ENCODE measurements at places on chromosomes 12 and 14.

GRCh38 chr12:22268973-22269372 is 65.5 kb downstream of the ST8SIA1 start:
- DNase-seq = no peak

- DNase-seq = no peak
These were observed 25.4 kb downstream of the RALGAPA1 start for GRCh38 chr14:35783699-35784098.

GRCh38 chr14:74614508-74615495 is 2.8 kb upstream of the LTBP2 start:
- no peak for DNase-seq

DNA sequence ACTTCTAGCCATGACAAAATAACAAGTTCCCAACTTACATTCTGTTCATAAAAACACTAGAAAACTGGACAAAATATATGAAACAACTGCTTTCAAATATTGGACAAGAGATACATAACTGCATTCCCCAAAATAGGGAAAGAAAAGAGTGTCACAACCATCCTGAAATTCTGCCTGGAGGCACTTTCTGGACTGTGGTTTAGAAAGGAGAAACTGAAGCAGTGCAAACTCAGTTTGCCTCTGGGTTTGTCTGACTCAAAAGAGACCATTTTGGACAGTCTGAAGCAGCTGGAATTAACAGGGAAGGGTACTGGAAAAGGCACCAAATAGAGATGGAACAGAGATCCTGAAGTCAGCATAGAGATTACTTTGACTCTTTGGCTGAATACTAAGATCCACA is 11.3 kb upstream of the SYT1 start:
- DNase-seq = no peak

DNA sequence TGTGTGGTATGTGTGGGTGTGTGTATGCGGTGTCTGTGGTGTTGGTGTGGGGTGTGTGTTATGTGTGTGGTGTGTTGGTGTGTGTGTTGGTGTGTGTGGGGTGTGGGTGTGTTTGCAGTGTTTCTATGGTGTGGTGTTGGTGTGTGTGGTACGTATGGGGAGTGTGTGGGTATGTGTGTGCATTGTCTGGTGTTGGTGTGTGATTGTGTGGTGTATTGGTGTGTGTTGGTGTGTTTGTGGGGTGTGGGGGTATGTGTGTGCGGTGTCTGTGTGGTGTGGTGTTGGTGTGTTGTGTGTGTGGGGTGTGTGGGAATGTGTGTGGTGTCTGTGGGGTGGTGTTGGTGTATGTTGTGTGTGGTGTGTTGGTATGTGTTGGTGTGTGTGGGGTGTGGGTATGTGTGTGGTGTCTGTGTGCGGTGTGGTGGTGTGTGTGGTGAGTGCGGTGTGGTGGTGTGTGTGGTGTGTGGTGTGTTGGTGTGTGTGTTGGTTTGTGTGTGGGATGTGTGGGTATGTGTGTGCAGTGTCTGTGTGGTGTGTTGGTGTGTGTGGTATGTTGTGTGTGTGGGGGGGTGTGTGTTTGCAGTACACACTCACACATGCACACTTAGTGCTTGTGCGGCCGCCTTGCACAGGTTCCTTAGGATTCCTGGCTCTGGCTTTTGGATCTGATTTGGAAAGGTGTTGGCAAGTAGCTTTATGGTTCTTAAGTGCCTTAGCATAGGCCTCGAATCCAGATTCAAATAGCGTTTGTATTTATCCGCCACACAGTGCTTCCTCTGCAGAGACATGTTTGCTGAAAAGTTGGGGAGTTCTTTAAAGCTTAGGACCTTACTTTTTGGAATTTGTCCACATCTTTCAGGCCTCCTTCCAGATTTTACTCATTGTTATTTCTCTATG is 16.4 kb downstream of the MLXIP start:
- DNase-seq = no peak

DNA sequence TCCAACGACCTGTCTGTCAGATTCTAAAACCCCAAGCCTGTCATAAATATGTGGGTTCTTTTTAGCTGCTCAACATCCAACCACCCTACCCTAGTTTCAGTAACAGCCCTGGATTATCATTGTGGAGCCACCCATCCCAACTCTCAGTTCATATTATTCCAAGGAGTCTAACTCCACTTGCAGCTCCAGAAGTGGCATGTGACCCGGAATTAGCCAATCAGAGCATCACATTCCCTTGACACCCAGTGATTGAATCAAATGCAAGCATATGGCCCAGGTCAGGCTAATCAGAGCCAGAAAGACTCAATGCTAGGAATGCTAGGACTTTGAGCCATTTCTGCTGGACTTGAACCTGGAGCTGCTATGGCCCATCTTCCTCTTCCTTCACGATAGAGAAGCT is 17.1 kb upstream of the HSP90B1 start:
- no peak for DNase-seq

DNA sequence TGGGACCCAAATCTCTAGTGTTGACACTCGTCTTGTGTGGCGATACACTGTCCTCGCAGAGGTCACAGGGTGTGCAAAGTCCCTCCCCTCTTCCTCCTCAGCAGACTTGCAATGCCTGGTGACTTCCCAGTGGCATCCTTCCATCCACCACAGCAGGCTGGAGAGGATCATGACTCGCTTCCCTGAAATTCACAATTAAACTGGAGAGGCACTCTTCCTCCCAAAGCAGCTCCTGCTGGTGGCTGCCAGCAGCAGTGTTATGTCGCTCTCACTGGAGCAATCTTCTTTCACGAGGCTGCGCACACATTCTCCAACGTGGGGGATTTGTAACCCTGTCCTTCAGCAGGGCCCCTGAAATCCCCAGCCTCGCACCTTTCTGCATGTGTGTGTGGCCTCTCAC is 145.2 kb upstream of the TMCC3 start:
- DNase-seq = no peak

GRCh38 chr12:12217018-12217359 is 49.9 kb downstream of the LRP6 start:
- no peak for DNase-seq

GRCh38 chr14:105851716-105852377 is 325.5 kb downstream of the TMEM121 start:
- peak; percentile 1 for DNase-seq

DNA sequence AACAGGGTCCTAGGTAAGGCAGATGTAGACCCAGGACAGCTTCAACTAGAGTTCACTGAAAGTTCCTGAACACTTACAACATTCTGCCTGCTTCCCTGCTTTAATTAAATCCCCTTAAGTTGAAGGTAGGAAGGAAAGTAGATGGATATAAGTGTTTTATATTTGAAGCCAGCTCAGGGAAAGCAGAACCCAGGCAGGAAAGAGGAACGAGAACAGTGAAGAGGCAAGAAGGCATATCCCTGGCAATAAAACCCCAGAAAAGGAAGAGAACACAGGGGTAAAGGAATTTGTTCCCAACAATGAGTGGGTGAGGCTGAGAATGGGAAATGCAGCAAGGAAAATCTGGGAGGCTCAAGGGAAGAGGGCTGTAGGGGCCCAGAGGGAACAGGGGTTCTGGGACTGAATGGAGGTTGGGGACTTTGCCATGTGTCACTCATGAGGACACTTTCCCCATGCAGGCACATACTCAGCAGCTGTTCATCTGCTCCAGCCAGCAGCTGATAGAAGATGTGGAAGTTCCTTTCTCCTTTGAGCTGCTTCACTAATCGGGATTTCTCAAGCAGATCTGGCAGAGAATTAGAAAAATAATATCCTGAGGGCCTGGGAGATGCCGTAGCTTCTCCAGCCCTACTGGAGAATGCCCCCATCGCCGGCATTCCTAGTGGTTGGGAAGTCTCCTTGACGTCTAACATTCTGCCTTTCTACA is 3.7 kb downstream of the MYO1A start:
- no peak for DNase-seq

- no peak for DNase-seq
These were observed 95.4 kb upstream of the ANO4 start for GRCh38 chr12:100699209-100699608.

- no peak for DNase-seq
These were observed 57.2 kb upstream of the CCND2 start for GRCh38 chr12:4216187-4216927.

- DNase-seq = no peak
These were observed 30.4 kb upstream of the KCNA5 start for GRCh38 chr12:5013266-5013730.

GRCh38 chr12:60075091-60075490 is 479.3 kb downstream of the SLC16A7 start:
- no peak for DNase-seq

GRCh38 chr14:99511421-99512109 is 30.4 kb downstream of the CCNK start:
- no peak for DNase-seq

DNA sequence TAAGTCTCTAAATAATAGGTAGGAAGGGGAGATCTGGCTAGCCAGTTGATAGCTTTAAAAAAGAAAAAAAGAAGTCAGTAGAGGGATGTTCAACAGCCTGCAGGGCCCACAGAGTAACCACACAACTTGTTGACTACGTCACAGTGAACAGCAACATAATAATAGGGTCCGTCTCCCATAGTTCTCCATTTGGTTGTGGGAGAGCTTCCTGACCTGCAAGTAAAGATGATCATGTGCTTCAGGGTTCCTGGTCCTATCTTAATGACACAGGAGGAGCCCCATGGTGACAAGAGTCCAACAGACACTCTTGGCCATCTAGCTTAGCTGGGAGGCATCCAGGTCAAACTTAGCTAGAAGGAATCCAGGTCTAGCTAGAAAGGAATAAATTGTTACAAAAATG is 36.2 kb downstream of the FGD6 start:
- DNase-seq = no peak

DNA sequence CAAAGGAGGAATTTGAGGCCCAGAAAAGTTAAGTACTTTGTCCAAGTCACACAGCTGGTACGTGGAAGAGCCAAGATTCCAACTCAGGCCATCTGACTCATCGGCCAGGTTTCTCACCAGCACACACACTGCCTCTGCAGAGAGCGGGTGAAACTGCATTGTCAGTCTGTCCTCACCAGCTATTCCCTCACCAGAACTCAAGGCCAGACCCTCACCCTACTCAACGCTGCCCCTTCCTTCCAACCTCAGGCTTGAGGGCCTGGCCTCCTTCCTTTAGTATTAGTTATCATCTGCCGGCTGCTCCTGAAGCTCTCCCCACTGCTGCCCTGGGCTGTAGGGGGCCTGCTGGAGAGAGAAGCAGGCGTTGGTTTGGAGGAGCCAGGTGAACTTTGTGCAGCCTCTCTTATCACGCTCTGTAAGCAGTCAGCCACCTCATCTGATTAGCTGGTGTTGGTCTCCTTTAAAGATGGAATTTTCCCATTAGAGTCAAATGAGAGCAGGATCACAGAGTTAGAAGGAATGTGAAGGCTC is 16.6 kb upstream of the PLEK2 start:
- DNase-seq = no peak

GRCh38 chr12:26212396-26212795 is 17.0 kb downstream of the SSPN start:
- no peak for DNase-seq

DNA sequence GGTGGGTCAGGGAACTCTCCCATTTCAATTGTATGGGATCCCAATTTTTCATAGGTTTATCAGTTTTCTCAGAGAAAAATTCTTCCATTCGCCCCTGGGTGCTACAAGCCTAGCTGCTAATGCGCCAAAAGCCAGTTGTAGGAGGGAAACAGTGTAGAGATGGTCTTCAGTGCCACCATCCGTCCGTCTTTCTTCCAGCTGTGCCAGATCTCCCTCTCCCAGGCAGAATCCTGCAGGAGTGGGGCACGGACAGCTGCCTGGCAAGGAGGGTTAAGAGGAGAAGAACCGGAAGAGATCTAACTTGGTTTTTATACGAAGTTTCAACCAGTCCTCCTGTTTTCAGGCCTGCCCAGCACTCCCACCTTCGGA is 38.9 kb upstream of the FUT8 start:
- DNase-seq = no peak

DNA sequence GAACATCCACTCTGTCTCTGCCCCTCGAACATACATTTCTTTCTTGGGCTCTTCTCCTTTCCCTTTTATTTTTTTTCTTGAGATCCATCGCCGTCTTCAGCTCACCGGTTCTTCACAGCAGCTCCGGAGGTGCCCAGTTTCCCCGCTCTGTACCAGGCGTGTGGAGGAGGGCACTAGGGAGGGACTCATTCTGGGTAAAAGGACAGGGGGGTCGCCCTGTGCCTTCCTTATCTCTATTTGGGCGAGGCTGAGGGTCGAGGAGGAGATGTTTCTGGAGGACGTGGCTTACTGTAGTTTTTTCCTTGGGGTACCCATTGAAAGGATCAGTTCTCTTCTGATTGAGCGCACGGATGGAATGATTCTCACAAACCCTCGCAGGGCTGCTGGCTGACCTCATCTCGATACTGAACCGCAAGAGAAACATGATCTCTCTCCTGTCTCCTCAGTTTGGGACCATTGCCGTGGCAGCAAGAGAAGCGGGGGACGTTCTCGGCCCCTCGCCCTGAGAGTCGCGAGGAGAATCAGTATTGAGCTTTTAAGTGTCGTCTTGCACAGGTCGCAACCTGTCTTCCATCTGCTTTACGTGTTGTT is 386 bp downstream of the LIN52 start:
- DNase-seq = no peak

DNA sequence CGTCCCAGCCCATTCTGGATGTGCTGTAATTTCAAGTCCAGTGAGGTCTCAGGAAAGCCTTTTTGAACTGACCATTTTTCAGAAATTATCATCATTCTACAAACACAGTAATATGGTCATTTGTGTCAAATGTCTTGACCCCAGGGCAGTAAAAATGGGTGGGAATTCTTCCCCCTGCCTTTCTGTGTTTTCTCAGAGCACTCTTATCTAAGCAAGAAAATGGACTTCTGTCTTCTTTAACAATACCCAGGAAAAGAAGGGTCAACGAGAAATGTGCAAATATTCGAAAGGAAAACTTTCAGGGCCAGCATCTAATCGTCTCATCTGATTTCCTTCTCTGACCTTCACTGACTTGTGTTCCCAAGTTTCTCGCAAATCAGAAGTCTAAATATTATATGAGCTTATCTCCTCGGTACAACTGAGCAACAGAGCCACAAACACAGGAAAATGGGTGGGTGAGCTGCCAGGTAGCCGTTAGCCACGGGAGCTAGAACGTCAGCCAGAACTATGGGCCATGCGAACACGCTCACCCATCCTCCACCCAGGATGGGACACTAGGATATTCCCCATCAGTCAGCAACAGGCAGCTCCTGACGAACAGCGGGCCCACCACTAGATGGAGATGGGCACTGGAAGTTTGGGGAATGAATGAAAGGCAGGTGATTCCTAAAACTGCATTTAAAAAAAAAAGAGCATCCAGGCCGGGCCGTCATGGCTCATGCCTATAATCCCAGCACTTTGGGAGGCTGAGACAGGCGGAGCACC is 57.1 kb downstream of the VWF start:
- no peak for DNase-seq

All from stimulated activated CD4-positive, alpha-beta T cell treated with anti-CD3 and anti-CD28 coated beads, Interleukin-4, amount 100 ng/mL, for 24 hours (primary cell).